KG1 (cell line): ENCODE measurements at places on chromosomes 12 and 14.

GRCh38 chr12:121933522-121934308 lies 15.3 kb downstream of the CFAP251 start:
- no peak for DNase-seq

DNA sequence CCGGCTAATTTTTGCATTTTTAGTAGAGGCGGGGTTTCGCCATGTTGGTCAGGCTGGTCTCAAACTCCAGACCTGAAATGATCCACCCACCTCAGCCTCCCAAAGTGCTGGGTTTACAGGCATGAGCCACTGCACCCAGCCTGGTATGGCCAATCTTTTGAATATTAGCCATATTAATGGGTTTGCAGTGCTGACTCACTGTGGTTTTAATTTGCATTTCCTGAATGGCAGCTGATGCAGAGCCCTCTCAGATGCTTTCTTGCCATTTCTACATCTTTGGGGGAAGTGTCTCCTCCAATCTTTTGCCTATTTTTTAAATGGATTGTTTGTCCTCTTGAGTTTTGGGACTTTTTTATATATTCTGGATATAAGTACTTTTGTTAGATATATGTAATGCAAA lies 55.5 kb upstream of the NPAS3 start:
- DNase-seq: no peak

GRCh38 chr12:89472508-89472907 lies 52.1 kb downstream of the GALNT4 start:
- DNase-seq: no peak

DNA sequence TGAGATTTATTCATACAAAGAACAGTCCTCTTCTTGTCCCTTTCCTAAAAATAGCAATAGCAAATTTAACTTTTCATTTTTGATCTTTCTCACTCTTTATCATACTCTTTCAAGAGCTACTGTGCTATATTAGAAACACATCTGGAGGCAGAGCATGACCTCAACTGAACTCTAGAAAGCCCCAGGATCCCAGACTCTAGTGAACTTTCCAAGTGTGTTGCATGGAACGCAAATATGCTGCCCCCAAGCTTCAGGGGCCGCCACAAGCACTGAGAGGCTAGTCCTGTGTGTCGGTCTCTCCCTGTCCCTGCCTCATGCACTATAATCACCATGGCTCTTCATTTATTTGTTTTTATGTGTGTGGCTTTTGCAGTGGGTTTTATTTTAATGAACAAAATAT lies 38.7 kb upstream of the ZNF641 start:
- no peak for DNase-seq
